ENCODE measurements at places on chromosomes 6 and 20.

DNA sequence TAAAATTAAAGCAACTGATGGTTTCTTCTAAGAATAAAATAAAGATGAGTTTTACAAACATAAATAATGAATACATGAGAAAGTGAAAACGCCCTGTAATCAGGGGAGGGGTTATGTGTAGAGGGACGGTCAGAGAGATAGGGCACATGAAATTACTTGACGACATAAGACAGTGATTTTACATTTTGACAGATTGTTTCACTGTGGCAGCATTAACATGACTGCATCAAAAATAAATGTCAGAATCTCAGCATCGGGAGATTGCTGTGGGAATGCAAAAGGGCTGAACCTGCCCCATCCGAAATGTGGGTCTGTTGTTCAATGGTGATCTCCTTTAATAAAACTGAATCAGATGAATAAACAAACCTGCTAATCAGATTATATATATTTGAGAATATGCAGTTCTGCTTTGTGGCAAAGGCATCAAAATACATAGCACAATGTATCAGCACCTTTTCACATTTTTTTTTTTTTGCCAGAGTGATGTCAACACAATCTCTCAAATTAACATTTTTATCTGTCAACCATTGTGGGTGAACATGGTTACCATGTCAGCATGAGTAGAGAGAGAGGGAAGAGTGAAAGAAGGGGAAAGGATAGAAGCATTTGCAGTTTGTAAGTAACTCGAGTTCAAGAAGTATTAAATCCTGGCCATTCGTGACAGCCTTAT, 177.1 kb upstream of the MAN1A1 start:
- DNase-seq: no peak

DNA sequence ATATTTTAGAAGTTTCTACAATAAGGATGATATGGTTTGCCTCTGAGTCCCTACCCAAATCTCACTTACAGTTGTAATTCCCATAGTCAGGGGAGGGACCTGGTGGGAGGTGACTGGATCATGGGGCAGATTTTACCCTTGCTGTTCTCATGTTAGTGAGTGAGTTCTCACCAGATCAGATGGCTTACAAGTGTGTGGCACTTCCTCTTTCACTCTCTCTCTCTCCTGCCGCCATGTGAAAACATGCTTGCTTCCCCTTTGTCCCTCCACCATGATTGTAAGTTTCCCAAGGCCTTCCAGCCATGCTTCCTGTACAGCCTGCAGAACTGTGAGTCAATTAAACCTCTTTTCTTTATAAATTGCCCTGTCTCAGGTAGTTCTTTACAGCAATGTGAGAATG, 527.5 kb upstream of the ID4 start:
- no peak for DNase-seq

DNA sequence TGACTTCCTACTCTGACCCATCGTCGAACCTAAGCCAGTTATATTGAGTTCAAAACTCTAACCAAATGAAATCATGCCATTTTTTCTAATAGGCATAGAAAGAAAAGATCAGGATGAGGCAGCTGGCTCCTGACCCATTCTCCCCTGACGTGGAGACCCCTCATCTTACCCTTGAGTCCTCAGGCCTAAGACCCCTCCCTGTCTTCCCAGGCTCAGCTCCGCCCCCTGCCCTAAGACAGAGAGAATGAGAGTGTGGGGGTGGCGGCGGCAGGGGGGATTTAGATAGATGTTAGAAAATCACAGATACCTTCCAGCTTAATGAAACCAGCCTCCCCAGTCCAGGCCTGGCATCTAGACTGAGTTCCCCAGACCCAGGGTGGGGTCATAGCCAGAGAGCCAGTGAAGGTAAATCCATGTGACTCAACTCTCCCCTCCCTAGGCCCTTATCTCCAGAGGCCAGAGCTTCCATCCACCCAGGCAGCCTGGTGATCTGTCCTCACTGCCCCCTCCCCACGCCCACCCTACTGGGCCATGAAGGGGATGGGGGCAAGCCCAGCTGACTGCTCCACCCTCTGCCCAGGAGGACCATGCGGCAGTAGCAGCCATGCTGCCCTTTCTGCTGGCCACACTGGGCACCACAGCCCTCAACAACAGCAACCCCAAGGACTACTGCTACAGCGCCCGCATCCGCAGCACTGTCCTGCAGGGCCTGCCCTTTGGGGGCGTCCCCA, 6.8 kb downstream of the TMEM63B start:
- DNase-seq: no peak

GRCh38 chr6:13548500-13549210, 25.7 kb upstream of the SIRT5 start:
- DNase-seq: no peak

- DNase-seq: no peak
These were observed 627.9 kb downstream of the PRKN start for GRCh38 chr6:162099685-162100084.

DNA sequence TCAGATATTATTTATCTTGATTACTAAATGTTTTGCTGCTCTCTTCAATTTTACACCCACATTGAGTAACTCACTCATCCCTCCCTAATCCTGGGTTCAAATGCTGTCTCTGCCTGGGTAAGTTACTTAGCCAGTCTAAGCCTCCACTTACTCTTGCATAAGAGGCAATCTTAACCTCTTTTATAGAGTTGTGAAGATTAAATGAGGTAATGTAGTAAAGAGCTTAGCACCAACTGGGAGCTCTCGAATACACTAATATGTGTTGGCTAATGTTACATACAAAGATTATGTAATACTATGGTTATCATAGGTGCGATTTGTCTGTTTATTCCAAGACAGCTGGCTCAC, 134.4 kb upstream of the STMND1 start:
- DNase-seq: no peak

DNA sequence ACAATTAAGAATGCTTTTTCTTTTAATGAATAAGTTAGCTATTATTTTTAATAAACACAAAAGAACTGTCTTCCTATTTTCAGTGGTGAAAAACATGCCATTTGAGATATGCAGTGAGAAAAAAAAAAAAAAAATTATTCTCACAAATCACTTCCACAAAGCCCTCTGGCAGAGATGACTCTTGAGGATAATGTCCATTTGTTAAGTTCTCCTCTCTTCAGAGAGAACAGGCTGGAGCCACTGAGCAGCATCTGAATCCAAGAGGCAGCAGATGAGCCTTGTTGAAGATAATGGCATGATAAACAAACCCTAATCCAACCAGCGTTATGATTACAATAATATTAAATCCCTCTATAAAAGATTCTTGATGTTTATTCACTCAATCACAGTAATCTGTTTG, 105.0 kb downstream of the PTPRK start:
- no peak for DNase-seq

DNA sequence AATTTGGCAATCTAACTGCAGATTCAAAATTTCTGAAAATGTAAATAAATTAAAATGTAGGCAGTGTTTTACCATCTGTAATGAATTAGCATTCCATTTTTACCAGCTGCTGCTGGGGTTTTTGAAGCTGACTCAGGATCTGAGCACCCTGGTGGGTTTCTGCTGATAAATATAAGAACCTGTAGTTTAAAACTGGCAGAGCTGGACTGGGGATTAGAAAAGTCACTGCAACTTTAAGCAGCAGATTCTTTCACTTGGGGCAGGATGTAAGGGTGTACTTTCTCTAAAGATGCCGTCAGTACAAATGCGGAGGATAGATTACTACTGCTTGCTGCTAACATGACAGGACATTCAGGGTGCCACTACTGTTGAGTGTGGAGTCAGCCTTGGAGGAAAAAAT, 341.8 kb downstream of the CDKAL1 start:
- no peak for DNase-seq

- no peak for DNase-seq
These were observed 99.5 kb downstream of the FOXC1 start for GRCh38 chr6:1709234-1709641.

- no peak for DNase-seq
These were observed 218.4 kb upstream of the GGTLC1 start for GRCh38 chr20:24206995-24207394.

GRCh38 chr20:50735813-50736212, 4.4 kb downstream of the PARD6B start:
- no peak for DNase-seq

GRCh38 chr20:59603781-59604541, at the start of gene PHACTR3:
Gene PHACTR3, plus strand, starts transcription at chr20:59604540. Its CDS starts 475 bp downstream, at chr20:59605015.
- DNase-seq: peak; percentile 65

DNA sequence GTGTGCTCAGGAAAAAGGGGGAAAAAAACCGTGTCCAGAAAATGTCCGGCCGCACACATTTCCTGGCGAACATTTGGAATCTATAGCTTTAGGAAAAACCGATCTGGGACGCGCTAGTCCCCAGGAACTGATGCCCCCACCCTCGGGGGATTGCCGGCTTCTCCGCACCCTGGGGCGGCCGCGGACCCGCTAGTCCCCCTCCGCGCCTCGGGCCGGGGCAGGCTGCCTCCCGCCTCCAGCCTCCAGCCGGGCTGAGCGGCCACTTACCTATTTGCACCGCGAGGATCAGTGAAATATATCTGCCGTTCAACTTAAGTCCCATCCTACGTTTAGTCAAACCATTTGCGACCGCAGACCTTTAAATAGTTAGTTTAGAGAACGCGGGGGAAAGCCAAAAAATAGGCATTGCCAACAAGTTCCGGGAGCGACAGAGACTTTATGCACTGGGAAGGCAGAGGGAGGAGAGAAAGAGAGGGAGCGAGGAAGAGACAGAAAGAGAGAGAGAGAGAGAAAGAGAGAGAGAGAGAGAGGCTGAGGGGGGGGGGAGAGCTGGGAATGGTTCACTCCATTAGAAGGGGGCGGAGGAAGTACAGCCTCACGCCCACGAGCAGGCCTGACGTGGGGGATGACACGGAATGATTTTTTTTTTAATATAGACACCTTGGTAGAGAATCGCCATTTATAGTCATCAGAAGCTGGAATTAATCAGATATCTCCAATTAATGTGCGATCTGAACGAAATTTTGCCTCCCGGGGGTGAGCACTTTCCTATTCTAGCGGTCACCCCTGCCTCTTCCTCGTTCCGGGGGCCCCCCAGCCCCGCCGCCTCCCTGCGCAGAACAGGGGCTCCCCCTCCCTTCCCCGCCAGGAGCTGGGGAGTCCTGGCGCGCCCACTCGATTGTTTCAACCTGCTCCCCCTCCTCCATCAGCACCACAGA, at the start of gene NRN1:
Gene NRN1, minus strand, starts transcription at position 498 of the 938 bp plus-strand sequence. Its CDS starts 176 bp downstream, at position 322.
- DNase-seq: peak; percentile 25

GRCh38 chr20:20849161-20849560, 136.7 kb upstream of the RALGAPA2 start:
- DNase-seq: no peak

GRCh38 chr20:47765691-47766594, 19.3 kb downstream of the SULF2 start:
- no peak for DNase-seq

Data from endothelial cell (in vitro differentiated cells).